T-helper 2 cell treated with Interferon-gamma antibody and Interleukin-4, amounts not matched to agents 5 μg/mL and 100 μg/mL, for 36 hours (primary cell): ENCODE measurements at places on chromosomes 1 and 21.

DNA sequence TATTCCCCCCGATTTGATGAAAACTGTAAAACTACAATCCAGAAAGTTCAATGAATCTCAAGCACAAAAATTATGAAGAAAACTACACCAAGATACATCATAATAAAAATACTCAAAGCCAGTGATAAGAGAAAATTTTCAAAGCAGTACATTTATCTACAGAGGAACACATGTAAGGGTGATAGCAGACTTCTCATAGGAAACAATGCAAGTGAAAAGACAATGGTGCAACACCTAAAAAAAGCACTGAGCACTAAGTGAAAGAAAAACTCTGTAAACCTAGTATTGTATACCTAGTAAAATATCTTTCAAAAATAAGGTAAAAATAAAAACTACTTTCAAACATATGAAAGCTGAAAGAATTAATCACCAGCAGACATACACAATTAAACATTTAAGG lies 76.1 kb upstream of the IRF2BP2 start:
- DNase-seq: no peak

- no peak for DNase-seq
Observed at GRCh38 chr1:27471477-27471876, 18.5 kb downstream of the WASF2 start.

GRCh38 chr1:199956005-199956404 lies 71.5 kb upstream of the NR5A2 start:
- no peak for DNase-seq

DNA sequence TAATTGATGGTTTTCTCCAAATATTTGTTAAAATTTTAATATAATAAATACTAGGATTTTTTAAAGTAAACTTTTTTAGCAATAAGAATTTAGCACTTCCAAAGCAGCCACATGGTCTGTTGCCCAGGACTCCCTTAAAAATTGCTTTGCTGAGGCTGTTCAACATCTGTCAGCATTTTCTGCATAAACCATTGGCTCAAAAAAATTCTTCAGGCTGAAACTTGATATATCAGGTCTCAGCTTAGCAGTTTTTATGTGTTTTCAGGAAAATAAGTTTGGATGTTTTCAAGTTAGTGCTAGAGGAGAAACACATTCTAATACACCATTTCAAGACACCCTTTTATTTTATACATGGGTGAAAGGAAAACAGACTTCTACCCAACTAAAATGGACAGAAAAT lies 69.1 kb upstream of the C1orf105 start:
- DNase-seq: no peak

DNA sequence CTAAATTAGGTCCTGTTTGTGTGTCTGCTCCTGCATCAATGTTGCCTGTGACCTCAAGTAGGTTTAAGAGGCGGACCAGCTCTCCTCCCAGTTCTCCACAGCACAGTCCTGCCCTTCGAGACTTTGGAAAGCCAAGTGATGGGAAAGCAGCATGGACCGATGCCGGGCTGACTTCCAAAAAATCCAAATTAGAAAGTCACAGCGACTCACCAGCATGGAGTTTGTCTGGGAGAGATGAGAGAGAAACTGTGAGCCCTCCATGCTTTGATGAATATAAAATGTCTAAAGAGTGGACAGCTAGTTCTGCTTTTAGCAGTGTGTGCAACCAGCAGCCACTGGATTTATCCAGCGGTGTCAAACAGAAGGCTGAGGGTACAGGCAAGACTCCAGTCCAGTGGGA lies 79.9 kb downstream of the PRDM2 start:
- DNase-seq: no peak

GRCh38 chr1:226884116-226884625 lies 13.8 kb downstream of the PSEN2 start:
- no peak for DNase-seq

DNA sequence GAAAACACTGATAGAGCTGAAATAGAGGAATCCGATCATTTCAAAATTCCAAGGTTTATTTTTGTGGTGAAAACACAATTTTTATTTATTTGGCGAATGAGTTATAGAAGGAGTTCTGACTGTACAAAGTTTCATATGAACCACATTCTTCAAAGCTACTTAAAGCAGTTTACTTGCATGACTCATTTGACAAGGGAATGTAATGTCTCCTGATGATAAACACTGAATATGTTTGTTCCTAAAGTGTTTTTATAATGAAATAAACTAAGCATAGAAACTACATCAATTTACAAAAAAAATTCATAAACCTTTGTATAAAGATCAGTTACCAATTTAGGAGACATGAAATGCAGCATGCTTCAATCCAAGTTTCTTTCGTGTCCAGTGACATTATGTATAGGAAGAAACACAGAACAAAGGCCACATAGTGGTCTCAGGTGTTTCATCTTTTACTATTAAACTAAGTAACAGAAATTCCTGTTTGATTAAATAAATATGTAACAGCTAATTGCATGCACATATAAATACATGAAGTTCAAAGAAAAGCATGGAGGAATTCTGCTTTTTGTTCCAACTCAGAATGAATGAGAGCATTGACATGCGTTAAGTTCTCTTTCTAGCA lies 2.5 kb downstream of the PRKACB start:
- no peak for DNase-seq
